ENCODE measurements at places on chromosomes 12 and 14.

DNA sequence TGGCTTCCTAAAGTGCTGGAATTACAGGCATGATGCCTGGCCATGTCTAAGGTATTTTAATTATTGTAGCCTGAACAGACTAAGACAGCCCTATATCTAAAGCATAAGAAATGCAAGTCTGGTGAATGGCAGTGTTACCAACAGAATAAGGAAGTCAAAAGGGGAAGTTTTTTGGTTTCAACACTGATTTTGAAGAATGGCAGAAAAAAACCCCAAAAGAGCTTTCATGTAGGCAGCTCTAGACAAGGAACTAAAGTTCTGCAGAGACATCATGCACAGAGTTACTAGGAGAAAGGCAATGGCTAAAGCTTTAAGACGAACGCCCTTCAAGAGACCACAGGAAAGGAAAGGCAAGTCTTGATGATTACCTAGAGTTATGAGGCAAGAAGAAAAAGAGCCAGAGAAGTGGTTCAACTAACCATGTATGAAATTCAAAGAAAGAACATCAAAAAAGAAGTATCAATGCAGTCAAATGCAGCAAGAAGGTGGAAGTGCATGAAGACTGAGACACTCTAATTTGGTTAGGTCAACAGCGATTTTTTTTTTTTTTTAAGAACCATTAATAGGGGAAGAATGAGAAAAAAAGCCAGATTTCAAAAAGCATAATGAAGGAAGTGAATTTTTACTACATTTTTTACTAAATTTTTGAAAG is 50.8 kb downstream of the RPS6KA5 start:
- DNase-seq: no peak

DNA sequence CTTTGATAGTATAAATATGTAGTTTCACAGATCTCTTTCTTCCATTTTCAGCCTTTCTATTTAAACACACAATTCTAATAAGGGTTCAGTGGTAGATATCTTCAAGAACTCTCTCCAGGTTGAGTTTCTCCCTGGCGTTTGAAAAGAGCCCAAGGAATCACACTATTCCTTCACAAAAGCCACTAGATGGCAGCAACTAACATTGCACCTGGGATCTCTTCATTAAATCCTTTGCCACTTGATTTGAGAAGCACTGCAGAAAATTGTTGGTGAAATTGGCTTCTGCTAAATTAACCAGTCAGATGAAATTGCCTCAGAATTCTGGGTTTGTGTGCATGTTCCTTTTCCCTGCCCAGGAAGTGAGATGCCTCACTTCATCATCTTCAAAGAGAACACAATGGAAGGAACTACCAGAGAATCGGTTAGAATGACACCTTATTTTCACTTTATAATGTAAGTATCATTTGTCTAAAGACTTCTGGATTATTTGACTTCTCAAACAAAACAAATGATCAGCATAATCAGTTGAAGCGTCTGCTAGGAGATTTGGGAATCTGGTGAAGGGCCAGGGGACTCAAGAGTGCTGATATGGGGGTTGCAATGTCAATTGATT is 6.8 kb downstream of the CCDC198 start:
- DNase-seq: peak; percentile 54

- DNase-seq: no peak
Observed at GRCh38 chr14:70009961-70010360, 130.7 kb downstream of the SMOC1 start.

- no peak for DNase-seq
Observed at GRCh38 chr12:25264114-25264513, 13.4 kb upstream of the KRAS start.

- DNase-seq: no peak
Observed at GRCh38 chr12:45315462-45315861, 99.6 kb downstream of the ANO6 start.

DNA sequence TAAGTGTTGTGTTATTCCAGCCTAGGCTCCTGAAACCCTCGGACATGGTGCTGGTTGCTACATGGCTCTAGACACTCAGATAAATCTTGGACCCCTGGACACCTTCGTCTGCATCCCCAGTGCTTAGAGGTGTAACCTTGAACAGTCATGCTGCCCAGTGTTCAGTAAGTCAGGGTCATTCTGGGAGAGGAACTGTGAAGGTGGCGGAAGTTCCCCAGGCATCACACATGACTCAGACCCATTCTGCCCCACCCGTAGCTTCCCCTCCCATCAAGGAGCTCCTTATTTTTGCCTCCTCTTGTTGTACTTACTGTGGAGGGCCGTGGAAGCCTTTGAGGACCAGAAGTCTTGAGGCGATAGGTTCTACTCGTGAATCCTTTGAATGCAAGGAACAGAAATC is 18.1 kb upstream of the SSPN start:
- no peak for DNase-seq

GRCh38 chr12:116184763-116185162 is 92.7 kb downstream of the MED13L start:
- DNase-seq: no peak

- no peak for DNase-seq
Observed at GRCh38 chr12:113846883-113847755, 119.0 kb downstream of the RBM19 start.

DNA sequence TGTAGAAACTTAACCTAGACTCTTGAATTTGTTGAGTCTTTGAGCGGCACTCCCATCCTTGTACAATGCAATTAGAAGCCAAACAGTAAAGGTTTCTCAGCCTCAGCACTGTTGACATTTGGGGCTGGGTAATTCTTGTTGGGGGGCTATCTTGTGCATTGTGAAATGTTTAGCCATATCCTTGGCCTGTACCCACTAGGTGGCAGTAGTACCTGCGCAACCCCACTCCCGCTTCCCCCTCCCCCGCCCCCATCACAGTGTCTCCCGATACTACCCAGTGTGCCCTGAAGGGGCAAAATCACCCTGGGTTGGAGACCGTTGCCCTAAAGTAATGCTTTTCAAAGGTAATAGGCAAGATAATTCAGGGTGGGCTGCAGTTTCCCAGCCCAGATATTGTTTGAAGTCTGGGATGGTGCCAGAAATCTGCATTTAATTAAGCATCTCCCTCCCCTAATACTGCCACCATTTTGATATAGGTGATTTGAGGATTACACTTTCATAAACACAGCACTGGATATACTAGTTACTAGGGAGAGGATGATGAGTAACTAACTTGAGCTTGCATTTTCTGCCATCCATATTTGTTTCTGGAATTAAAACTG is 1.8 kb downstream of the COX6A1 start:
- DNase-seq: peak; percentile 83

GRCh38 chr12:103207936-103208335 is 250.5 kb downstream of the ASCL1 start:
- DNase-seq: no peak

GRCh38 chr14:46887144-46887543 is 235.6 kb upstream of the RPL10L start:
- DNase-seq: no peak

DNA sequence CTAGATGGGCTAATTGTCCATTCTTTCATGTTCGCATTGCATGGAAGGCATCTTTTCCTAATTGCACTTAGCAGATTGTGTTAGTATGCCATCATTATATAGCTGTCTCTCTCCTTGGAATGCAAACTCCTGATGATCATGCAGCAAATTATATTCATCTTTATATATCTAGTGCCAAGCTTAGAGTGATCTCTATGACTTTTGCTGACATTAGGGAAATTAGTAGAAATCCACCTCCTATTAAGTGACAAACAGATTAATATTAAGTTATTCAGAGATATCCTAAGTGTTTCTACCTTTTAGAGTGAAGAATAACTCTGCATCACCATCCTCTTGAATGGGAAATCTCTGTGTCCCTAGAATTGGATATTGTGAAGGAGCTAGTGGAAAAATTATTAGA is 185.6 kb downstream of the FOXG1 start:
- no peak for DNase-seq

DNA sequence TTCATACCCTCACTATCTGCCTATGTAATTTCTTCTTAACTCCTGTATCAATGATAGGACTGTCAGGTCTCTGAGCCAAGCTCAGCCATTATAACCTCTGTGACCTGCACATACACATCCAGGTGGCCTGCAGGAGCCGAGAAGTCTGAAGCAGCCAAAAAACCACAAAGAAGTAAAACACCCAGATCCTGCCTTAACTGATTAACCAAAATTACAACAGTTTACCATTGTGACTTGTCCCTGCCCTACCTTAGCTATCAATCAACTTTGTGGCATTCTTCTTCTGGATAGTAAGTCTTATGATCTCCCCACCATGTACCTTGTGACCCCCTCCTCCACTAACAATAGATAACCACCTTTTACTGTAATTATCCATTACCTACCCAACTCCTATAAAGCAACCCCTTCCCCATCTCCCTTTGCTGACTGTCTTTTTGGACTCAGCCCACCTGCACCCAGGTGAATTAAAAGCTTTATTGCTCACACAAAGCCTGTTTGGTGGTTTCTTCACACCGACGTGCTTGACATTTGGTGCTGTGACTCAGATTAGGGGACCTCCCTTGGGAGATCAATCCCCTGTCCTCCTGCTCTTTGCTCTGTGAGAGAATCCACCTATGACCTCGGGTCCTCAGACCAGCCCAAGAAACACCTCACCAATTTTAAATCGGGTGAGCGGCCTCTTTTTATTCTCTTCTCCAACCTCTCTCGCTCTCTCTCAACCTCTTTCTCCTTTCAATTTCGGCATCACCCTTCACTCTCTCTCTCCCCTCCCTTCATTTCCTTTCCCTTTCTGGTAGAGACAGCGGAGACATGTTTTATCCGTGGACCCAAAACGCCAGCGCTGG is 11.5 kb upstream of the LGMN start:
- no peak for DNase-seq

DNA sequence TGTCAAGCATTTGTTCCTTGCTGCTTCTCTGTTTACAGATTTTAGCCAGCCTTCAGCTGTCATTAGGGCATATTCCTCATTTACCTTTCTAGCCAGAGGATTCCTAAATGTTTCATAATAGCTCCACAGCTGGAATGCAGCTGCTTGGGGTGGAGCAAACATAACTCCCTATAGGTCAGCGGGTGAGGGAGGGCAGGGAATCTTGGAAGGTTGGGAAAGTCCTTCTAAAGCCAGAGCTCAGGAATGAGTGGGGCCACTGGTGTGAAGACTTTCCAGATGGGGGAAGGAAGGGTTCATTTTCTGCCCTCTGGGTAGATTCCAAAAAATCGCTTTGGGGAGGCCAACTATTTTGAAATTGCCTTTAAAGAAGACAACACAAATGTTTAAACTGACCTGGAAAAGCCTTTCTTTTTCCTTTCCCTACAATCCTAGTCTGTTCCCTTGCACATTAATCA is 16.3 kb upstream of the IRF2BPL start:
- DNase-seq: no peak

DNA sequence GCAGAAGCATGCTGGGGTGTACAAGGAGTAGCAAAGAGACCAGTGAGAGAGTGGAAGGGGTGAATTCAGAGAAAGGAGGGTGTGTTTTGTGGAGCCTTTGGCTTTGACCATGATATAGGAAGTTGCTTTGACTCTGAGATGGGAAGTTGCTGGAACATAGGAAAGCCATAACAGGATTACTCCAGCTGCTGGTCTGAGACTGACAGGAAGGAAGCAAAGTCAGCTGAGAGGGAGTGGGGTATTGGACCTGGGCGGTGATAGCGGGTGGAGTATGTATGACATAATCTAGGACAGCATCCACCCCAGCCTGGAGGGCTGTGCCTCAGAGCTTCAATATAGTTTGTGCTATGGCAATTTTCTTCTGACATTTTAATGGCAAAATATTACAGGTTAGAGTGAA is 324.4 kb downstream of the PDZRN4 start:
- no peak for DNase-seq

GRCh38 chr12:2035431-2036055 is 17.2 kb upstream of the CACNA1C start:
- DNase-seq: no peak

GRCh38 chr12:130214686-130215395 is 52.6 kb downstream of the FZD10 start:
- no peak for DNase-seq

GRCh38 chr14:36069535-36069900 is 107.0 kb downstream of the PTCSC3 start:
- peak; percentile 66 for DNase-seq

DNA sequence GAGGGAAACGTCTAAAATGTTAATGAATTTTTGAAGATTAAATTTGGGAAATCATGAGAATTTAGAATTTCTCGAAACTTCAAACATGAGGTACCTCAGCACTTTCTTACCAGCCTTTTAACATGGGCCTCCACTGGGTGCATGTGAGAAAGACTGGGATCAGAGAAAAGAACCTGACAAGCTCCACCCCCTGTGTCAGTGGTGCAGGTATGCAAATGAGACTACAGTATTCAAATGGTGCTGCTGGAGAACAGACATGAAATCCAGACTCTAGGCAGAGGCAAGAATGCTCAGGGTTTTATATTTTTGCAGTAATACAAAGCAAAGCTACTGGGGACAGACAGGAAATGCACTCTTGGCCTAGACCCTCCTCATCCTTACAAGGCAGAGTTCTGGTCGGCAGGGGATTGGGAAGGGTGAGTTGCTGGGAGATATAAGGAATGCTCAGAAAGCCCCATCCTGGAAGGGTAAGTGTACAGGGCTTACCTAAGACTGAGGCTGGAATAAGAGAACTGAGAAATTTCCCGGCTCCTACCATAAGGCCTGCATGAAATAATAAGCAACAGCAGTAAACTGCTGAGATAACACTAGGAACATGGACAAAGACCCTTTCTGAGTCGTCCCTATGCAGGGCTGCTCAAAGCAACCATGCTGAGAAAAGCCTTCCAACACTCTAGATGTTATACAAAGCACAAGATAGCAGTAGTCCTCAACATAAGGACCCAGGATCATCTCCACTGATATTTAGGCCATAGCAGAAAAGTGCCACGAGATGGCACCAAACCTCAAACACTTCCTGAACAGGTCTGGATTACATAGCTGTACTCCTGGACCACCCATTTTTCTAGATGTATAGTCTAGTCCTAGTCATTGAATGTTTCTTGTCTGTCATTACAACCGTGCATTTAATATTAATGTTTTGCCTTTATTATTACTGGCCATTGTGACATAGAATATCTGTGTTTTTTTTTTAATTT is 260.8 kb downstream of the RASSF9 start:
- peak; percentile 54 for DNase-seq

DNA sequence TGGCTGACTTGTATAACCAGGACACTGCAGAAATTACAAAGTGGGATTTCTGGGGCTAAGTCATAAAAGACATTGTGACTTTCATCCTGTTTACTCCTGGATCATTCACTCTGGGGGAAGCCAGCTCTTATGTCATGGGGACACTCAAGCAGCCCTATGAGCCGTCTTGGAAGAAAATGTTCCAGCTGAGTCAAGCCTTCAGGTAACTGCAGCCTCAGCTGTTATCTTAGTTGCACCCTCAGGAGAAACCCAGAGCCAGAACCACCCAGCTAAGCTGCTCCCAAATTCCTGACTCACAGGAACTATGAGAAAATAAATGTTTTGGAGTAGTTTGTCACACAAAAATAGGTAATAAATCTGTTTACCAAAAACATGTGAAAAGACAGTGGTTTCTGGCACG is 43.1 kb upstream of the GXYLT1 start:
- DNase-seq: no peak

- DNase-seq: no peak
Observed at GRCh38 chr14:58731465-58732293, 93.9 kb downstream of the DACT1 start.

- no peak for DNase-seq
Observed at GRCh38 chr12:41055875-41056577, 132.1 kb upstream of the PDZRN4 start.

- no peak for DNase-seq
Observed at GRCh38 chr12:102468261-102468915, 12.0 kb downstream of the IGF1 start.

- DNase-seq: no peak
Observed at GRCh38 chr12:108271951-108272872, 66.9 kb downstream of the CMKLR1 start.
